SIG-M5 (cell line): ENCODE measurements at places on chromosomes 12 and 14.

- DNase-seq: no peak
Measured at GRCh38 chr14:102419276-102419675, 56.5 kb downstream of the TECPR2 start.

DNA sequence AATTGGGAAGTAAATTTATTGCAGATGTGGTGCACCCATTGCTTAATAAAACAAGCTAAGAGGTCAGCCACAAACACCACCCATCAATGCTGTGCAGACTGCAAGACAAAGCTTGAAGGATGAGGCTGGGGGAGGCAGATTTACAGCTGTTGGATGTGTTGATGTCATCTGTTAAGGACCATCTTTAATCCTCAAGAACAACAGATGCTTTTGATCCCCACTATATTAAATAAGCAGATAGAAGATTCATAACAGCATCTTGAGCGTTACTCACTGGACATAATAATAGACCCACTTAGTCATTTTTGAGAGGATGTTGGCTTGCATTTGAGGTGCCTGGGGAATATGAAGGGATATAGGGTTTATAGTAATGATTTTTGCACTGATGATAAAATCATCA is 58.8 kb downstream of the GPR68 start:
- DNase-seq: no peak

DNA sequence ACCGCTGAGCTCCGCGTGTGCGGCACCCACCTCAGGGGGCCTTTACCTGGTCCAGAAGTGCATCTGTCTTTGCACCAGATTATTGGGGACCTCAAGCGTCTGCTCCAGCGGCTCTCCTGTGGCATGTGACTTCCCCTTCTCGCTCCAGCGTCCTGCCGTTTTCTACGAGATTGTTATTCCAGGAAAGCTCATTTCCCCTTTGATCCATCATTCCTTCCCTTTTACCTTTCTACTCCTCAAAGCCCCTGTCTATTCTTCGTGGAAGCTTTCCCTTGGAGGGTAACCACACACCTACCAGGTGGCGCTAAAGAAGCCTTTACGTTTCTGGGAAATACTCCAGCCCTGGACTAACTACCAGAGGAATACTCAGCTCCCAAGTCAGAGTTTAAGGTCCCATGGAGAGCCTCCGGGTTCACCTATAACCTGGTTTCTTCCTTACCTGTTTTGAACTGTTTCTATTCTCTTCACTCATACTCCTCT is 1.5 kb downstream of the FKBP4 start:
- DNase-seq: no peak

- DNase-seq: no peak
Measured at GRCh38 chr12:54654926-54655325, 6.8 kb upstream of the DCD start.

DNA sequence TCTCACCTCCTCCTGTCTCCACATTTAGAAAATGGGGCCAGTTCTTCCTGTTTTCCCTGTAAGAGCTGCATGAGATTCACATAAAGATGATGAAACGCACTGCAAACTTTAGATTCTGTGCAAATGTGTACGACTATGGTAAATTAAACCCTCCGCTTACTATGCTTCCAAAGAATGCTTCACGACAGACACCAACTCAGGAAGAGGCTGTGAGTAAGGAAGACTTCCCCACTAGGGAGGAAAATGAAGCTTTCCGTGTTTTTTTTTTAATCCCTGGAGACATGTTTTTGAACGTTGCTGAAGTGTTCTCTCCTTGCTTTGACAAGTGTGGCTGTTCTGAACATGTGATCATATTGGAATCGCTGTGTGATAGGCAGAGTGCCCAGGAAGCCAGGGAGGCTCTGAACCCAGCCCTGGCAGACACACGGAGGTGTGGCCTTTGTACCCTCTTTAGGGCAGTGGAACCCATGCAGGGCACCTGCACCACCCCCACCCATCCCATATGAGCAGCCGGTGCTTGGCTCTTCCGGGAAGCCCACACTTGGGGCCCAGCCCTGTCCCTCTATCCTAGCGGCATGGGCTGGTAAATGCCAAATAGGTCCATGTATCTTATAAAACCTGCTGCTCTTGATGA is 7.5 kb upstream of the SYNE3 start:
- no peak for DNase-seq

GRCh38 chr12:20099395-20100183 is 268.7 kb upstream of the PDE3A start:
- DNase-seq: no peak

DNA sequence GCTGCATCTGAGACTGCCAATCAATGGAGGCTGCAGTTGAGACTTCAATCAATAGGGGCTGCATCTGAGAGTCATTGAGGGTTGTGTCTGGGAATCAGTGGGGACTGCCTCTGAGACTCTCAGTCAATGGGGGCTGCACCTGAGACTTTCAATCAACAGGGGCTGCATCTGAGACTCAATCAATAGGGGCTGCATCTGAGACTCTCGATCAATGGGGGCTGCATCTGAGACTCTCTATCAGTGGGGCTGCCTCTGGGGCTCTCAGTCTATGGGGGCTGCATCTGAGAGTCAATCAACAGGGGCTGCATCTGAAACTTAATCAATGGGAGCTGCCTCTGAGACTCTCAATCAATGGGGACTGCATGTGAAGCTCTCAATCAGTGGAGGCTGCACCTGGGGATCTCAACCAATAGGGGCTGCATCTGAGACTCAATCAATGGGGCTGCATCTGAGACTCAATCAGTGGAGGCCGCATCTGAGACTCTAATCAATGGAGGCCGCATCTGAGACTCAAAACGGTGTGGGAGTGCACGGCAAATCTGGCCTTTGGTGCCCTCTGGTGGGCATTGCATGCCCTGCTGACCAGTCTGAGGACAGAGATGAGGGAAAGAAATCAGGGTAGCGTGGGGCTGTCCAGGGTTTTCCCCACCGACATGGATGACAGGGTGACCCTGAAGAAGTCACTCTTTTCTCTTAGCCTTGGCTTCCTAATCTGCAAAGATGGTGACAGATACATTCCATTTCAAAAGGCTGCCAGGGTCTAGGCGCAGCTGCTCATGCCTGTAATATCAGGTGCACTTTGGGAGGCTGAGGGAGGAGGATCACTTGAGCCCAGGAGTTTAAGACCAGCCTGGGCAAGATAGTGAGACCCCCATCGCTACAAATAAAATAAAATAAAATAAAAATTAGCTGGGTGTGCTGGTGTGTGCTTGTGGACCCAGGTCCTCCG is 41.3 kb upstream of the EIF5 start:
- DNase-seq: no peak
